Mesenteric fat pad (tissue), 1 donor: ENCODE measurements at places on chromosomes 1 and 21. TPM values are rescaled to one million over a fixed set of nuclear protein-coding genes. Genes with fewer than 3 reads are reported as not detected.

Gene IFFO2
- total RNA-seq, result 10.1 TPM

GRCh38 chr1:55484173-55484572 lies 269.0 kb upstream of the USP24 start:
- DNase-seq, result no peak

GRCh38 chr1:219433001-219433400 lies 179.9 kb downstream of the ZC3H11B start:
- no peak for DNase-seq

GRCh38 chr1:162276493-162276892 lies 100.2 kb downstream of the SPATA46 start:
- DNase-seq, result no peak

DNA sequence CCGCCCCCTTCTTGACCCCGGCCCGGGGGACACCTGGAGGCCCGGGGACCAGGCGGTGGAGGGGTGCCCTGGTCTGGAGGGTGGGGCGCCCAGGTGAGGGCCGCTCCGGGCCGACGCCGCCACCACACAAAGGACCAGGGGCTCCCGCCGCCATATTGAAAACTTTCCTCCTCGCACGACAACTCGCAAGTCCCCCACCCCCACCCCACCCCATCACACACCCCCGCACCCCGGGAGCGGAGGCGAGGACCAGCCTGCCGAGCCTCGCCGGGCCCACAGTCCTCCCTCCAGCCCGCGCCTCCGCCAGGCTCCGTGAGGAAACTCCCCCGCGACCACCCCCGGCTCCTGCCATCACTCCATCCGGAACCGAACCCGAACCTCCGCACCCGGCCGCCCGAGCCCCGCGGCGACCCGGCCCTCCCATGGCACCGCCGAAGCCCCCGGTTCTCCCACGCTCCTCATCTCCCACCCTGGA lies 733 bp downstream of the KDM5B start:
- no peak for DNase-seq

GRCh38 chr21:44281801-44282200 lies 3.9 kb upstream of the AIRE start:
- DNase-seq, result no peak

DNA sequence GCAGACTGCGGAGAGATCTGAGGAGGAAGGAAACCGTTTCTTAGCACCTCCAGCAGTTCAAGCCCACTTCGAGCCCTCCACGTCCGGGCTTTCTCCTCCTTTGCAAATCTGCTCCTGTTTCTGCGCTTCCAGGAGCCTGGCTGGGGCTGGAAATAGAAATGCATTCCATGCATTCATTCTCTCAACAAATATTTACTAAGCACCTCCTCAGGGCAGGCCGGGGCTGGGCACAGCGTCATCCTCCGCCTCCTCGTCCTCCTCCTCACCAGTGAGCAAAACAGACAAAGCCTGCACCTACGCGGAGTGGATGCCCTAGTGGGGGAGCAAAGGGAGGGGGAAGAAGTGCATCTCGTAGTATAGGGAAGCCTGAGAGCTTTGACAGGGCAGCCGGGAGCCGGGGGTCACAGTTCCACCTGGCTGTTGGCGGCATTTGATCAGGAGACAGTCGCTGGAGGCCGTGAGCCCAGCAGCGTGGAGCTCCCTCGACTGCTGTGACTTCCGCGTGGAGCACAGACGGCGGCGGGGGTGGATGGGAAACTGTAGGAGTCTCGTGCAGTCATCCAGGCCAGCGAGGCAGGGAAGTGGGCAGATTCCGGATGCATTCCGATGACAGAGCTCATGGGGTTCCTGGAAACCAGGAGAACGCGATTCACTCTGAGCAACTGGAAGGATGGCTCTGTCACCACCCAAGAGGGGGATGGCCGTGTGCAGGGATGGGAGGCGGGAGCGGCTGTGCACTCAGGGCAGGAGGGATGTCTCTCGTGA lies 93.5 kb downstream of the SIK1 start:
- no peak for DNase-seq

GRCh38 chr1:97907886-97908285 lies 12.9 kb downstream of the DPYD start:
- DNase-seq, result no peak

- DNase-seq, result no peak
Observed at GRCh38 chr1:68047659-68048026, 2.8 kb downstream of the DIRAS3 start.
